NCI-H1436 (cell line): ENCODE measurements at places on chromosomes 1 and 21.

- DNase-seq = no peak
Observed at GRCh38 chr21:44478124-44478800, 23.0 kb downstream of the LRRC3 start.

DNA sequence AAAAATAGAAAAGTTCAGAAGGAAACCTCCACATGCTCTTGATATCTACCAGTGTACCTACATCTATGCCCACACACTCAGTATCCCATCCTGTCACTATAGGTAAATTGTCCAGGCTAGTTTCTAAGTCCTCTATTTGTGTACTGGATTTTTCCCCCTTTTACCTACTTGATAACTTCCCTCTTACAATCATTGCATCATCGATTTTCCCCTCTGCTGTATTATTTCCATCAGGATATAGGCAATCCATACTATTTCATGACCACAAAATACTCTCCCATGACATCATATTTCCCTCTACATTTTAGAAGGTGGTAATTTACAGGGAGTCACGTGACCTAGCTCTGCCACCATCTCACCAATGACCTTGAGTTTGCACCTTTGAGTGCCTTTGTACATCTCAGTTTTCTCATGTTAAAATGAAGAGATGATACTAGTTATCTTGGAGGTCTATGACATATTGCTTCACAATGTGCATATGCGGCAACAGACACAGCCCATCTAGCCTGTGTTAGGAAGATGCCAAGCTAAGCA lies 88.2 kb downstream of the GDAP2 start:
- no peak for DNase-seq

DNA sequence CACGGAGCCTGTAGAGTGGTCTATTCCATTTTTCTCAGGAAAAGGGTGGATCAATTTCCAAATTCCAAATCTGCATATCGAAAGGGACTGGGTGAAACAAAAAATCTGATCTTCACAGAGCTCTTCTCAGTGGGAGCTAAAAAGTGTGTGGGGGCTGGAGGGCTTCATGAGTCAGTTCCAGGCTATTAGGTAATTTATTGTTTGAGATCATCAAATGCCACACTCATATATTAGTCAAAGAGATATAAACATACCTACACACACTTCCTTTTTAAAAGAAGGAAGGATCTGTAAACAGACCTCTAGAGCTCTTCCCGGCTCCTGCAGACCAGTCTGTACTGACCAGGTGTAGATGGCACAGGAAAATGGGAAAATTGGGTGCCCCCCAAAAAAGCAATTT lies 175.4 kb downstream of the ZBTB18 start:
- no peak for DNase-seq

GRCh38 chr1:163668472-163668871 lies 346.7 kb downstream of the NUF2 start:
- DNase-seq = no peak

GRCh38 chr1:155295183-155295941 lies 5.9 kb downstream of the PKLR start:
- DNase-seq = no peak

DNA sequence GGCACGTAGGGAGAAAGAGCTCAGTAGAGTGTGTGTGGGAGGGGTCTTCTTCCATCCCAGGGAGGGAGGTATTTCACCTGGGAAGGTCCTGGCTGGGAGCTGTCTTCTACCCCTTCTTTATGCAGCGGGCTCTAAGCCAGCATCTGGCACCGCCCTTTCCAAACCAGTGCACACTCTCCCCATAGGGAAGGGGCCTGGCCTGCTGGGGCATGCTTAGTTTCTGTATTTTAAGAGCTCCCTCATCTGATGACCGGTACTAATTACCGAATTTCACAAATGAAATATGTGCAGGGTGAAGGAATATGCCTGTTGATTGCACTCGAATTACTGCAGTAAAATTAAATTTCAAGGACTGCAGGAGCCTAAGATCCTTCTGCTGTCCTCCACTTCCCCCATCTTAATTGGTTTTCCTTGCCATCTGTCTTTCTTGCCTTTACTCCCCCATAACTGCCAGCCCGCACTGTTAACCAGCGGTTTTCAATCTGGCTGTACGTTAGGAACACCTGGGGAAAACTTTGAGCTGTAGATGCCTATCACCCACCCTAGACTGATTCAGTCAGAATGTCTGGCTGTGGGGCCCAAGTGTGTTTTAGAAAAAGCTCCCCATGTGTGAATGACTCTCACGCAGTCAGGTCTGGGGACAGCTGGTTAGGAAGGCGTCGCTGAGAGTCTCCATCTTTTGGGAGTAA lies 20.1 kb downstream of the GALNT2 start:
- DNase-seq = no peak

DNA sequence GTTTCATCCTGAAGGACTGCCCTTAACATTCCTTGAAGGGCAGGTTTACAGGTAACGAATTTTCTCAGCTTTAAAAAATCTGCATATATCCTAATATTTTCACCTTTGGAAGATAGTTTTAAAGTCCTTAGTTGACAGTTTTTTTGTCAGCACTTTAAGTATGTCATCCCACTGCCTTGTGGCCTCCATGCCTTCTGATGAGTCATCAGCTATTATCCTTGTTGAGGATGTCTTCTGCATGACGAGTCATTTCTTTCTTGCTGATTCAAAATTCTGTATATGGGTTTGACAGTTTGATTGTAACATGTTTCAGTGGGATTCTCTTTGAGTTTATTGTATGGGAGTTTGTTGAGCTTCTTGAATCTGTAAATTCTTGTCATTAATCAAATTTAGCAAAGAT lies 500.6 kb downstream of the DISC1 start:
- DNase-seq = no peak

DNA sequence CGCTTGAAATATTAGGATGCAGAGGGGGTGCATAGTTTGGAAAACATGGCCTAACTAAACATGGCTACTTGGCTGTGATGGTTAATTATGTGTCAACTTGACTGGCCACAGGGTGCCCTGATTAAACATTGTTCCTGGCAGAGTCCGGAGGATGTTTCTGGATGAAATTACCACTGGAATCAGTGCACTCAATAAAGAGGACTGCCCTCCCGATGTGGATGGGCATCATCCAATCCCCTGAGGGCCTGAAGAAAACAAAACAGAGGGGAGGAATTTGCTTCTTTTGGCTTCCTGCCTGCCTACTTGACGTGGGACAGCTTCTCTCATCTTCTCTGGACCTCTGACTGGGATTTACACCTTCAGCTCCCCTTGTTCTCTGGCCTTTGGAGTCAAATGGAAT lies 79.1 kb upstream of the KCNE2 start:
- DNase-seq = no peak

GRCh38 chr1:246005067-246005466 lies 502.0 kb downstream of the SMYD3 start:
- no peak for DNase-seq

DNA sequence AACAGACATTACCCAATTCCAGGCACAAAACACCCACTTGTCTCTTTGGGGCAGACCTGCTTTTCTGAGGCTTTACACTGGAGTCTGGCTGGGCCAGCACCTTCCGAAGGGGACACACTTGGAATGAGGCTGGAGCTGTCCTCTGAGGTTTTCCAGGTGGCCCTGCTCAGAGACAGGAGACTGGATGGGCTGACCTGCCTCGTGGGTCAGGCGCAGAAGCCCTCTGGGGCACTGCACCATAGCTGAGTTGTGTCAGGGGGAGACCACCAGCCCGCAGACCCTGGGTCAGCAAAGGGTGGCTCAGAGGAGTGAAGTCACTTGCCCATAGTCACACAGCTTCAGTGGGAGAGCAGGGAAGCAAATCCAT lies 1.8 kb downstream of the SH2D5 start:
- DNase-seq = no peak

DNA sequence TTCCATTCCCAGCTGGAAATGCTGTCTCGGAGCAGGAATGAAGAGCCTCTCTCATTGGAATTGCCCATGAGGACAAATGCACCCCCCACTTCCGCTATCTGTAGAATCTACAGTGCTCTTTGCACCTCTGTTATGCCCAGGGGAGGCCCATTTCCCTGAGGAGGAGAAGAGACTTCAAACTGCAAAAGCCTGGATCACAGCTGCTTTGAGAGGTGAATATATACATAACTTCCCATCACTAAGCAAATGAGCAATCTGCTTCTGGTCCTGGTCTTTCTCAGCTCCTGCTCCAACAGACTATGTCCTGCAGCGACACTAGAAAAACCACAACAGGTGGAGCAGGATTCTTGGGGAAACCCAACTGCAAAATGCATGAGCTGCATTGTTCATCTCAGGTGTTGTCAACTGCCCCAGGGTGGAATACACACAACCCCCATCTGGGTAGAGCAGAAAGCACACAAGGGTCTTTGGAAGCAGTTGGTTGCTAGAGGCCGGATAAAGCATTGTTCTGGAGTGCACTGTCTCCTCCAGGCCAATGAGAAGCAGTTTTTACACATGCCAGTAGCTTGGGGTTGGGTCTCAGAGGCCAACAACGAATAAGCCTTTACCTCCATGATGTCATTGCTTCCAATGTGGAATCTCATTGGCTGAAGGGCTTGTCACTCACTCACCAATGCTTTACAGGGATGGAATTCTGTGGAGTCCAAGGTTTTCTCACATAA lies 67.7 kb upstream of the RAB4A start:
- DNase-seq = no peak

DNA sequence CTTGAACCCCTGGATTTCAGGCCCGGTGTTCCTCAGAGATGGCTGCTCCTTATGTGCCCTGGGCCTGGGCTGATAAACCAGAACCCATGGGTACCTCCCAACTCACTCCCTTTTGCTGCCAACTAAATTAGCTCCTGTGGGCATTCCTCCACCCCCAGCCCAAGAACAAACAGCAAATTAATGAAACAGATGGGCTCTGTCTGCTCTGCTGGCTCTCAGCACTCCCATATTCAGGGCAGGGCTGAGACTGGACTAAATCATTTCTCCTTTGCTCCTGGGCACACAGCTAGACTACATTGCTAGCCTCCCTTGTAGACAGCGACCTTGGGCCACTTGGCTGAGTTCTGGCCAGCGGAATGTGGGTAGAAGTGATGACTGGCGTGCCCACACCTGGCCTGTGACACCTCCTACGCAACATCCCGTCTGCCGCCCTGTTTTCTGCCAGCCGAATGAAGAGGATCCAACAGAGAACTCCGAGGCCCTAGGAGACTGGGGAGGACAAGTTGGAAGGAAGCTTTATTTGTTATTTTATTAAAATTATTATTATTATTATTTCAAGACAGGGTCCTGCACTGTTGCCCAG lies 101.9 kb upstream of the DISP3 start:
- no peak for DNase-seq

GRCh38 chr21:26050857-26051256 lies 119.7 kb downstream of the APP start:
- DNase-seq = no peak

DNA sequence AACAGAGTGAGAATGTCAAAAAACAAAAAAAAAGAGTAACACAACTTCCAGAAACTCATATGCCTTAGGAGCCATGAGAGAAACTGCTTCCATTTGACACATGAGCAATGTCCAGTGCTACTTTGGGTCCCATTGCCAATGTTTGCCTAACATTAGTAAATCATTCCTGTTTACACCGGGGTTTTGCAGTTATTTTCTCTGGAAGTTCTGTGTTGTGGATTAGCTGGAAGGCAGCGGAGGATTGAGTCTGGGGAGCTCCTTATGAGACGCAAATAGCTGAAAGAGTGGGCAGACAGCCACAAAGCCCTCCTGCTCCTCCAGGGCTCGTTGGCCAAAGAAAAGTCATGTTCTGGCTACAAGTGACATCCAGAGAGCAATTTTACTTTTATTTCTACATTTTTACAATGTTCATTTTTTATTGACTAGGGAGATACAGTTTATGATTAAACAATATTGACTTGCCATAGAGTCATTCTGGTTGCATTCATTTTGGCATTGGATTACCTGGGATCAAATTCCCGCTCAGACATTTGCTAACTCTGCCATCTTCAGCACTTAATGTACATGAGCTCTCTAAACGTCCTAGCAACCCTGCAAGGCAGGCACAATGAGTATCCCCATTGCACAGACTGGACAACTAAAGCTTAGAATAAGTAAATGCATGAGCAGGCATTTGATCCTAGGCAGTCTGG lies 66.4 kb upstream of the GALNT2 start:
- no peak for DNase-seq

DNA sequence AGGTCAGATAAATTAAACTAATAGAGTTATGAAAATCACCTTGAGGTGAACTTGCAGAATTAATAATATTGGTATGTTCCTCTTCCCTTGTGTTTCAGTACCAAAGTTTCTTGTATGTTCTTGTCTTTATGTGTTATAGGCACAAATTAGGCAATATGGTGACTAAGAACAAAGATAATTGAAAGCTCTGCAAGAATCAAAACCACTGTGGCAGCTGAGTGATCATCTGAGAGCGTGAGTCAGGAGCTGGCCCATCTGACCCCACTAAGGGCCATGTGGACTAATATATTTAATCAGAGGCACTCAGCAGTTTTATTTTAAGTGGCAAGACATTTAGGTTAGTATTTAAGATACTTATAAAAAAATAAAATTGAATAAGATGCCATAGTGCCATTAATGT lies 12.8 kb upstream of the CASQ2 start:
- no peak for DNase-seq

GRCh38 chr1:6384962-6385361 lies 8.6 kb downstream of the ACOT7 start:
- no peak for DNase-seq

GRCh38 chr1:207917080-207917479 lies 6.2 kb upstream of the CD34 start:
- no peak for DNase-seq

GRCh38 chr21:28727809-28728208 lies 264.9 kb downstream of the LTN1 start:
- no peak for DNase-seq

DNA sequence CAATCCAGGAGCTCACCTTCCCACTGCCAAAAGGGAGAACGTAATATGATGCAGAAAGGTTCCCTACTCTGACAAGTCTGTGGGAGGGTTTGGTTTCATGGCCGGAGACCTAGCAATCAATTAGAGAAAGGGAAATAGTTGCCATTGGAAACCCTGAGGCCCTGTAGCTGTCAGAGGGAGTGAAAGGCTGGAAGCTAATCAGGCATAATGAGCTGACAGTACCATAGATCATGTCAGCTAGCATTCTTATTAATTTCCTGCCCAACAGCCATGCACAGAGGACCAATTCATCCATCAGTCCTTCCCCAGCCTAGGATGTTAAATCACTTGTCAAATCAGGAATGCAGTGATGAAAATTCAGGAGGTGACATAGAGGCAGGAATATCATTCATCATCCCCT lies 527.3 kb downstream of the PLPP3 start:
- DNase-seq = no peak

DNA sequence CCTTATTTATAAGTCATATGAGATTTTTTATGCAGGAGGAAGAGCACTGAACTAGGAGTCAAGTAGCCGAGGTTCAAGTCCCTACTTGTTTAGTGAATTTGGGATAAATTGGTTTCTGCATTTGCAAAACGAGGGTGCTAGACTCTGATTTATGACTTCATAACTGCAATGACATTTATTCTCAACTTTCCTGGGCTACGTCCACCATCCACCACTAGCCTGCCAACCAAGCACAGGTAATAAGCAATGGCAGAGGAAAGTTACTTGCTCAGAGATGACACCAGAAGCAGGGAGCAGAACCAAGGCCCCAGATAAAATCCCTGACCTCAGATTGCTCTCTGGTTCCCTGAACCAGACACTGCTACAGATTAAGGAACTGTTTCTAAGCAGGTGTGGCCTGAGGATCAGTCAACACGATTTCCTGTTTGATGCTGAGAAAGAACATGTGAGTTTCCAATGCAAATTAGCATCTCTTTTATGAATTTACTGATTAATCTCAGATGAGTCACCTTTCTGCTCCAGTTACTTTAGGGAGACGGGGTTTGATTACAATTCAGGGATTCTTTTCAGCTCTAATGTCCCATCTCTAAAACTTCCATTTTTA lies 52.7 kb downstream of the PLPP3 start:
- no peak for DNase-seq

GRCh38 chr21:41254090-41254700 lies 62.4 kb upstream of the FAM3B start:
- DNase-seq = no peak

- DNase-seq = no peak
Observed at GRCh38 chr1:71577451-71578131, 496.8 kb upstream of the ZRANB2 start.
